ENCODE measurements at places on chromosomes 7 and 10.

DNA sequence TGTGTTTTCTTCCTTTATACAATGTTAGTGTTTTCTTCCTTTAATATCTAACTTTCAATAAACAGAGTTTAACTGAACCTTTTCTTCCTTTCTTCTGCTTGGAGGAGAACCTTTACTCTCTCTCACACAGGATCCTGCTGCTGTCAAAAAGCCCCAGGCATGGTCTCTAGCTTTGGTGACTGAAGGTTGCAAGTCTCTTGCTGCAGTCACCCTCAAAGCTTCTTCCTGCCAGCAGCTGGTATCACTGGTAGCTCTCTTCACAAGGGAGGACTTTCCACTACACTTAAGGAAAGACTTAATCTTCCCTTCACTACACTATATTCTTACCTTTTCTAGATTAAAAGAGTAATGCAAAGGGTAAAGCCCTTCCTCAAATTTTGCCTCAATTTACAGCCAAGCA, 153.4 kb downstream of the SGMS1 start:
- no peak for DNase-seq

DNA sequence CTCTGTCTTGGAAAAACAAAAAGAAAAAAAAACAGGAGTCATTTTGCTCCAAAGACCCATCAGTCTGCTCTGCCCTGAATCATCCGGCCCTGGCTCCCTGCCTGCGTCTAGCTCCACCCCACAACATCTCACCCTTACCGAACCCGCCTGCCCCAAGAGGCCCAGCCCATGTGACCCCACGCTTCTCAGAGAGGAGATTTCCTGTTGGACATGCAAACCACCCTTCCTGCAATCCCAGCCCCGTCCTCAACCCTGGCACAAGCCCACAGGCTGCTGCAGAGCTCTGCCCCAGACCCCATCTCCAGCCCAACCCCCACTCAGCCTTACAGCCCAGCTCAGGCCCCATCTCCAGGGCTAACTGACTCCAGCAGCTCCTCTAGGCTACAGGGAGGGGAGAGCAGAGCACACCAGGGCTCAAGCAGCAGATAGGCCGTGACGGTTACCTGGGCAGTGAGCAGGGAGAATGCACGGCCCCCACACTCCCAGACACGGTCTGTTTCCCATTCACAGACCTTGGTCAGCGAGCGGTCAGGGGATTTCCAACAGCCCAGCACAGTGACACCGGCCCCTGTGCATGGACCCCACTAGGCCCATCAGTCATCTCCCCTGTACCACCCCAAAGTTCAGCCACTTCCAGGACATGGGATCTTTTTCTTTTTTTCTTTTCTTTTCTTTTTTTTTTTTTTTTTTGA, 69.9 kb upstream of the GTF2I start:
- no peak for DNase-seq

- no peak for DNase-seq
Measured at GRCh38 chr7:103683348-103683747, 237.3 kb upstream of the SLC26A5 start.

GRCh38 chr7:149180722-149181449, 14.5 kb upstream of the ZNF282 start:
- DNase-seq: no peak

GRCh38 chr10:93069245-93069561, 4.5 kb upstream of the CYP26A1 start:
- no peak for DNase-seq

DNA sequence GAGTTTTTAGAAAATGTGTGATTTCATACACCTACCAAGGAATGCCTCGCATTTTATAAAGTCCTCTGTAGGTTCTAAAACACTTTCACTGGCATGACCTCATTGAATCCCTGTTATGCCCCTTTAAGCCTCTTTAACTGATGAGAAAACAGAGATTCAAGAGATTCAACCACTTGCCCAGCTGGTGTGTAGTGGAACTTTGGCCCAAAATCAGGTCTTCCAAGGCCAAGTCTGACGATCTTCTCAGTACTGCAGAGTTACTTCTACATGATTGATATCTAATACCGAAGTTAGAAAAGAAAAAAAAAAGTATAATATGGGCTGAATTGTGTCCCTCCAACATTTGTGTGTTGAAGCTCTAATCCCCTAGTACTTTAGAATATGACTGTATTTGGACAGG, 202.0 kb downstream of the WDR11 start:
- no peak for DNase-seq

- DNase-seq: no peak
Measured at GRCh38 chr7:40765639-40766038, 630.8 kb downstream of the SUGCT start.

GRCh38 chr7:39847227-39847626, 102.8 kb upstream of the CDK13 start:
- no peak for DNase-seq

DNA sequence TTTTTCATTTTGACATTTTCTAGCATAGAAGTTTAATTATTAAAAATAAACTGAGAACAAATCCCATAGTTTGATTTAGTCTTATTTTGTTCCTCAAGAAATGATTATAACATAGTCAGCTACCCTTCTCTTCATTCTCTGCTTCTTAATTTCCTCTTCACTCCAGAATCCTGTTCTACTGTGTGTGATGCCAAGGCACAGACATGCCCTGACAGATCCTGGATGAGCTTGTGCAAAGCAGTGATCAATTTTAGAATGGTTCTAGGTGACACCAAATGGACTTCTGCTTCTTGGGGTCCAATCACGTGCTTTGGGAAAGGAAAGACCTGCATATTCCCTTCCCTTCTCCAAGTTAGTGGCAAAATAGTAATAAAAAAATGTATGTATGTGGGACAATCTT, 665.6 kb downstream of the MAGI2 start:
- no peak for DNase-seq

DNA sequence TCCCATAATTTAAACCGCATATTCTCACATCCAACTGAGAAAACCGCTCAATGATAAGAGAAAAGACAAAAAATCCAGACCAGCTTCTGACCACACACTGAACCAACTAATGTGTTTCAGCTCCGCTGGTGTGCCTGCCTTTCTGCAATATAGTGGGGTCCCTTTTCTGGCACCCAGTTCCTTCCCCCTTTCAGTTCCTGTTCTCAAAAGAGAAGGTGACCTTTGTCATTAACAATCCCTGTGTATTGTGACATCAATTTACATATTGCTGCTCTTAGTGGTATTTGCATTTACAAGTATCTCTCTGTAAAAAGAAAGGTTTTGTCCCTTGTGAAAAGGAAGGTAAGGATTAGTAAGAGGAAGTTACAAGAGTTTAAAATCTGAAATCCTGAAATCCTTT, 1.4 kb downstream of the PPP1R17 start:
- DNase-seq: no peak

- DNase-seq: no peak
Measured at GRCh38 chr7:135207406-135208101, 3.8 kb downstream of the WDR91 start.

- DNase-seq: no peak
Measured at GRCh38 chr7:139725077-139725476, 52.7 kb downstream of the HIPK2 start.

DNA sequence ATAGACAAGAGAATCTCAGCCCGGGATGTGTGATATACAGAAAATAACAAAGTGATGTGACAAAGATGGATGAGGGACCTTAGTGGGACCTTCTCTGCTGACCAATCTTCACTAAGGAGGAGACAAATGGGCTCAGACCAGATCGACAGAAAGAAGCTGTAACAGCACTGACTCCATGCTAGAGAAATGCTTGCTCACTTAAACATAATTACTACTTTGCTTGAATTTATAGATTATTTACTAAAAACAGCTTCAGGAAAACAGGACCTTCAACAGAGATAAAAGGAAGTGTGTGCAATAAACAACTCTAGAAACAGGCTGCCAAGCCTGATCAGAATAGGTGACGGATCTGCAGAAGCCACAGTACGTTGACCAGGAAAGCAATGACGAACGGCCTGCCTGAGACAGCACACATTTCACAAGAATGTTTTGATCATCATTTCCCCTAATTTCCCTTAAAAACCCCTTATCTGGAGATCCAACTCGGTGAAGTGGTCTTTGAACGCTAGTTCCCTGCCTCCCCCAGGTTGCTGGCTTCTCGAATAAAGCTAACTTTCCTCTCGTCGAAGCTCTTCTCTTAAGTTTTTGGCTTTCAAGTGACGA, 98.4 kb upstream of the STEAP1B start:
- DNase-seq: no peak

GRCh38 chr10:100886091-100886490, 26.7 kb upstream of the SLF2 start:
- no peak for DNase-seq

GRCh38 chr10:123678376-123678775, 12.2 kb downstream of the GPR26 start:
- DNase-seq: no peak

DNA sequence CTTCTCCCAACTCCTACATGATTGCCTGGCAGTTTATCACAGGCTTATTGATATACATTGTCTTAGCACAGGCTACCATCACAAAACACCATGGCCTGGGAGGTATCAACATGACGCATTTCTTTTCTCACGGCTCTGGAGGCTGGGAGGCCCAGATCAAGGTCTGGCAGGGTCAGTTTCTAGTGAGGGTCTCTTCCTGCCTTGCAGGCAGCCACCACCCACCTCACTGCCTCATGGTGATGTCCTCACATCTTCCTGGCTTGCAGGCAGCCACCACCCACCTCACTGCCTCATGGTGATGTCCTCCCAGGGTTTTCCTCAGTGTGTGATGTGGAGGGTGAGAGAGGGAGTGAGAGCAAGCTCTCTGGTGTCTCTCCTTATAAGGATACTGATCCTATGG, 599.3 kb upstream of the MKI67 start:
- DNase-seq: no peak

- DNase-seq: no peak
Measured at GRCh38 chr10:79287973-79288723, 59.1 kb upstream of the PPIF start.

- no peak for DNase-seq
Measured at GRCh38 chr10:58281092-58281752, 12.3 kb downstream of the CISD1 start.

GRCh38 chr7:36969376-36969775, 245.1 kb upstream of the AOAH start:
- no peak for DNase-seq

DNA sequence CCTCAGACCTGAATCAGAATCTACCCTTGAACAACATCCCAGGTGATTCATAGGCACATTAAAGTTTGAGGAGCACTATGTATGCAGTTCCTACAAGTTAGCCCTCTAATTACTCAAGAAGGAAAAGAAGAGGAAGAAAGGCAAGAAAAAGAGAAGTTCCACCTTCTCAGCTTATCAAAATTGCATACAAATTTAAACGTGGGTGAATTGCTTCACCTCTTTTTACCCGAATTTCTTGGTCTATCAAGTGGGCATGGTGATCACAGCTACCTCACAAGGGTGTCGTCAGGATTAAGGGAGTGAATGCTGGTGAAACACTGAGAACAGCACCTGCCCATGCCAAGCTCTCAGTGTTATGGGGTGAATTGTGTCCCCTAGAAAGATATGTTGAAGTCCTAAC, 43.8 kb upstream of the PAPSS2 start:
- no peak for DNase-seq

- no peak for DNase-seq
Measured at GRCh38 chr7:80309971-80310549, 175.4 kb downstream of the GNAI1 start.

- no peak for DNase-seq
Measured at GRCh38 chr7:103592844-103593243, 146.8 kb upstream of the SLC26A5 start.

DNA sequence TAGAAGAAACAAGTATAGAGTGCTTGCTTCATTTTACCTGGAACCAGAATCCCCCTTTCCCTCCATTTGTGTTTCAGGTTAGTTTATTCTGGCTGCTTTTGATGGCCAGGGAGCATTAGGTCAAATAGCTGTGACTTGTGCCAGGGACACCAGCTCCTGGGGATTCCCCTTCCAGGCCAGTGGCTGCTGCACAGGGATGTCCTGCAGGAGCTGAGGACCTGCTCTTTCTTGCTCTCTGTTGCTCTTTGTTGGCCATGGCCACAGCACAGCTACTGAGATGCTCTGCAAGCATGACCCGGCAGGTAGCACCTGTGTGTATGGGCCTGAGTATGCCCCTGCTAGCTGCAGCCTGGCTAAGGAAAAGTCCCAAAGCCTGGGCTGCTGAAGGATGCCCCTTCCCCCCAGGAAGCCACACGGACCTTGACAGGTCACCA, 208.9 kb downstream of the EBF3 start:
- DNase-seq: no peak

DNA sequence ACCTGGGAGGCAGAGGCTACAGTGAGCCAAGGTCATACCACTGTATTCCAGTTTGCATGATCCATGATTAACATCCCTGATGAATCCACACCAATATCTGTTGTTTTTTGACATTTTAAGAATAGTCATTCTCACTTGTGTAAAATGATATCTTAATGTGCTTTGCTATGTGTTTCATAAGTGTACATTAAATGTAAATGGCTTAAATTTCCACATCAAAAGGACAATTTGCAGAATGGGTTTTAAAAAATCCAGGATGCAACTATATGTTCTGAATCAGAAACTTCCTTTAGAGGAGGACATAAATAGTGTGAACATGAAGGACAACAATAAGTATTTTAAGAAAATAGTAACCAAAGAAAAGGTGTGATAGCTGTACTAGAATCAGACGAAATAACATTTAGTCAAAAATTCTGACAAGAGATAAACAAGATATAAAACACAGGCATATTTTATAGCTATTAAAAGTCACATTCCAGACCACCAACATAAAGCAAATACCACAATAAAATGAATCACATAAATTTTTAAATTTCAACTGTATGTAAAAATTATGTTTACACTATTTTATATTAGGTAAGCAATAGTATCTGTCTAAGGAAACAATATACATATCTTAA, 42.4 kb downstream of the AKR1C3 start:
- no peak for DNase-seq

GRCh38 chr7:142883145-142883544, 2.4 kb downstream of the TRPV6 start:
- no peak for DNase-seq

- DNase-seq: no peak
Measured at GRCh38 chr7:110607050-110607857, 483.7 kb upstream of the LRRN3 start.

GRCh38 chr7:142001163-142001874, 5.6 kb downstream of the MGAM start:
- no peak for DNase-seq

DNA sequence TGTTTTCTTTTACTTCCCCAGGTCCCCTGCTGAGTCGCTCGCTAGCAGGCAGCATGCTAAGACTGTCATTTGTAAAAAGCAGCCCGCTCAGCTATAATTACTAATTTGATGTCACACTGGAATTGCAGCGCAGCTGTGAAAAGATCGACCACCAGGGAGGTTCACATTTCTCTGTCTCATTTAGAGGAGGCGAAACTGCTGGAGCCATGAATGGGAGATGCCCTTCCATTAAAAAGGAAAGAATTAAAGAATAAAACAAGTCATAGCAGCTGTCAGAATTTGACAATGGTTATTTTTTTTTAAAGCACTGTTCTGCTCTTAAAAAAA, 153.5 kb downstream of the PIP4K2A start:
- no peak for DNase-seq

GRCh38 chr7:1428941-1429501, 30.2 kb downstream of the MICALL2 start:
- no peak for DNase-seq

Measured in NCI-H1694 treated with DMSO at 0.1 percent for 48 hours (cell line).